ENCODE measurements at places on chromosomes 3 and 15. TPM values are rescaled to one million over a fixed set of nuclear protein-coding genes. Genes with fewer than 3 reads are reported as not detected.

CHRNA5 gene
- total RNA-seq: 0.76 TPM

DRD3 gene
- not detected for total RNA-seq

- DNase-seq: no peak
- H3K27me3 ChIP-seq: no peaks in the 10 kb centered on the region
- peaks cover 14% of the 10 kb centered on the region for H3K4me1 ChIP-seq
- H3K4me3 ChIP-seq: no peak overlapping the region
- no peak overlapping the region for H3K27ac ChIP-seq
- no peaks in the 10 kb centered on the region for H3K36me3 ChIP-seq
These were observed 5.3 kb downstream of the MYO5C start for GRCh38 chr15:52290329-52290728.

- no peaks in the 10 kb centered on the region for H3K27me3 ChIP-seq
- no peaks in the 10 kb centered on the region for H3K36me3 ChIP-seq
- no peaks in the 10 kb centered on the region for H3K4me1 ChIP-seq
These were observed 315.9 kb downstream of the FEZF2 start for GRCh38 chr3:62057339-62058047.

DNA sequence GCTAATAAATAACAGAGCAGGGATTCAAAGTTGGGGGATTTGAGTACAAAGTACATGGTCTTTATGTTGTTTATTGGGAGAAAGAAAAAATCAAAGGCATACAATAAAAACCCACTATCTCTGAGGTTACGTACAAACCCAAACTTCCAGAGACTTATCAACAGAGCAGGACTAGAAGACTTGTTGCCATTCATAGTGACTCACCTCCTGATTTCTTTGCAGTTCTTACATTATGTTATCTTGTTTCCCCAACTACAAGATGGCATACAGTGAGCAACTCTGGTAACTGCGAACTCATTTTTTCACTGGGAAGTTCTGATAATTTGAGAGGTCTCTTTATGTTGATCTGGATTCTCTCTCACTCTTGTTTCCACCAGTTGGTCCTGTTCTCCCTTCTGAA lies 80.6 kb upstream of the ETV5 start:
- H3K4me1 ChIP-seq: no peaks in the 10 kb centered on the region
- H3K36me3 ChIP-seq: no peaks in the 10 kb centered on the region
- DNase-seq: no peak
- peaks cover 5% of the 10 kb centered on the region for H3K27me3 ChIP-seq
- H3K4me3 ChIP-seq: no peak overlapping the region

DNA sequence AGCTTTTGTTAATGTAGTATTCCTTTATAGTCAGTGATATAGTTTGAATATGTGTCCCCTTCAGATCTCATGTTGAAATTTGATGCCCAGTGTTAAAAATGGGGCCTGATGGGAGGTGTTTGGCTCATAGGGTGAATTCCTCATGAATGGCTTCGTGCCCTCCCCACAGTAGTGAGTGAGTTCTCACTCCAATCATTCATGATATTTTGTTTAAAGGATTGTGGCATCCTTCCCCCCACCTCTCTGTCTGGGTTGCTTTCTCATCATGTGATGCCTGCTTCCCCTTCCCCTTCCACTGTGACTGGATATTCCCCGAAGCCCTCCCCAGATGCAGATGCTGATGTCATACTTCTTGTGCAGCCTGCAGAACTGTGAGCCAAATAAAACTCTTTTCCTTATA lies 649.8 kb upstream of the NR2F2 start:
- H3K27me3 ChIP-seq: no peaks in the 10 kb centered on the region
- H3K27ac ChIP-seq: no peak overlapping the region
- no peak for DNase-seq

GRCh38 chr3:52118156-52118875 lies 35.9 kb downstream of the POC1A start:
- no peaks in the 10 kb centered on the region for H3K27me3 ChIP-seq
- peaks cover 6% of the 10 kb centered on the region for H3K4me1 ChIP-seq
- no peaks in the 10 kb centered on the region for H3K36me3 ChIP-seq
- no peak overlapping the region for H3K4me3 ChIP-seq
- no peak for DNase-seq
- peak overlapping the region; percentile 17 for H3K27ac ChIP-seq

GRCh38 chr3:111159391-111159790 lies 87.8 kb downstream of the NECTIN3 start:
- H3K4me3 ChIP-seq: no peak overlapping the region
- H3K27me3 ChIP-seq: no peaks in the 10 kb centered on the region
- H3K4me1 ChIP-seq: no peaks in the 10 kb centered on the region
- H3K36me3 ChIP-seq: no peaks in the 10 kb centered on the region
- no peak overlapping the region for H3K27ac ChIP-seq

DNA sequence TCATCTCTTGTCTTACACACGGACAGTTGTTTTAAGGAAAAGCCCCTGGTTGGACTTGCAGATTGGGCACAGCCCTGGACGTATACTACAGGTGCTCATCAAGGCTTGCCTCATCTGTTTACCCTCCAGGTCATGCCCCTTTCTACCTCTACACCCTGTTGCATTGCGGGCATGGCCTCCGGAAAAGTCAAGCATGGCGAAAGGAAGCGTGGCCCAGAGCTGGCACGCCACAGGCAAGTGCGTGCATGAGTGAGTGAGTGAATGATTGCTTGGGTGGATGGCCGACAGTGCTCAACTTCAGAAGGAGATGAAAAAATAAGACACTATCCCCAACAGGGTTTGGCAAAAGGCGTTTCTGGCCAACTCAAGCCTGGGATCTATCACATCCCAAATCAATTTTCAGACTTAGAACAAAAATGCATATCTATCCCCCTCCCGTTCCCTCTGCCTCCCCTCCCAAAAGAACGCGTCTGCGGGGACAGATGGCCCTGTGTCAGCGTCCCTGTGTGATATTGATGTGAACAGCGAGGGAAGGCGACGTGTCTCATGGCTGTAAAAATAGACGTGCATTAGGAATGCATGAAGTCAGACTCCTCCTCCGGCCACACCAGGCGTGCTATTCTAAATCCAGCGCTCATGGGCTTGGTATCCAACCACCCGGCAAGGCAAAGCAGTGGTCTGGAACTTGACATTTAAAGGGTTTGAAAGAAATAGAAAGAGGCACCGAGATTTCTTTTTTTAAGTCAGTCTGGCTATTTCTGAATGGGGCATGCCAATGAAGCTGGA lies 96.0 kb downstream of the RPLP1 start:
- no peak for DNase-seq
- peaks cover 5% of the 10 kb centered on the region for H3K4me1 ChIP-seq
- H3K27me3 ChIP-seq: no peaks in the 10 kb centered on the region
- no peaks in the 10 kb centered on the region for H3K36me3 ChIP-seq
